ENCODE measurements at places on chromosomes 11 and 22.

- peak; percentile 37 for DNase-seq
Measured at GRCh38 chr22:23888615-23889401, 5.4 kb upstream of the MIF start.

DNA sequence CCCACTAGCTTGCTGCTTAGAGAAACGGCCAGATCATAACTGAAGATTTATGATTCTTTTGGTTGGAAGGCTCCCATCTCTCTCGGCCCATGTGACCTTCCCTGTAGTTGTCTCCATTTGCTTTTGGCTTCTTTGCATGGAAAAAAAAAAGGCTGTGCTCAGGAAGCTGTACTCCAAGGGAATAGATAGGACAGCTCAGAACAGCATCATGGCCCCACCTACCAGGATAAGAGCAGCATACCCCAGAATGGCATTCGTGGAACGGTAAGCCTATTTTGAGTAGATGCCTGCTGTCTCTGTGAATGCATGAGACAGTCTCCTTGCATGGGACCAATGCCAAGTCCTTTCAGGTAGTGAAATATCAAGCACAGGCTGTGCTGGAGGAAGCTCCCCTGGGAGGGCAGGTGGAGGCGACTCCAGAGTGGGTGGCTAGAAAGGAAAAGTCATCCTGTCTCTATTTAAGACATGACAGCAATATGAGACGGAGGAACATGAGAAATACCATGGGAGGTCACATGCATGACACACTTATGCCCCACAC lies 94.1 kb upstream of the AMOTL1 start:
- DNase-seq, result no peak

- DNase-seq, result no peak
Measured at GRCh38 chr22:30790366-30790765, 95.7 kb downstream of the OSBP2 start.

DNA sequence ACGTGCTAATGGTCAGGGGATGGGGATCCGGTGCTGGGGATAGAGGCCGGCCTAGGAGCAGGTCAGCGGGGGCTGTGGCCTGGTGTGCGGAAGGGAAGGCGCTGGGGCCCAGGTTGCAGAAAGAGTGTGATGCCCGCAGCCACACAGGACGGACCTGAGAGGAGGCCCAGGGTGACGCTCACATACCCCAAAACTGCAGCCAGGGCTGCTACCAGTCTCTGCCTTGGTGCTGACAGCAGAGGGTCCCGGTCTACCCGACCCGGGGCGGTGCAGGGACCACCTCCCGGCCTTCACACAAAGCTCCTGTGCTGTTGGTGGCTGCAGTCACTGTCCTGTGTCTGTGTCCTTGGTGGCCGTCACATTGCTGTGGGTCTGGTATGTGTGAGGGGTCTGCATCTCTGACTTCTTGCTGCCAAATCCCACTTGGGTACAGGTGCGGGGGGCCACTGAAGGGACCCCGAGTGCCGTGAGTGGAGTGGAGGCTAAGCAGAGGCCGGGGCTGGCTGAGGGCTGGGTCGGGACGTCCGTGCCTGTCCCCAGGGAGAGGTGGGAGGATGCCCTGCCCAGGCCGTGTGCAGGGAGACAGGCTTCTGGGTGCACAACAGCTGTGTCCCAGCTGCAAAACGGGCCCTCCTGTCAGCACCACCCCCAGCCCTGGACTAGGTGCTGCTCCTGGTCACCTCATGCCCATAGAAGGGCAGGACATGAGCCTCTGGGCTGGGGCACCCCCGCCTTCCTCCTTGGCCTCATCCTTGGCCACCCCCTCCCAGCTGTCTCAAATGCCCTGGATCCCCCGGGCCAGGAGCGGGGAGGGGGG lies 1.5 kb downstream of the LSP1 start:
- peak; percentile 56 for DNase-seq

DNA sequence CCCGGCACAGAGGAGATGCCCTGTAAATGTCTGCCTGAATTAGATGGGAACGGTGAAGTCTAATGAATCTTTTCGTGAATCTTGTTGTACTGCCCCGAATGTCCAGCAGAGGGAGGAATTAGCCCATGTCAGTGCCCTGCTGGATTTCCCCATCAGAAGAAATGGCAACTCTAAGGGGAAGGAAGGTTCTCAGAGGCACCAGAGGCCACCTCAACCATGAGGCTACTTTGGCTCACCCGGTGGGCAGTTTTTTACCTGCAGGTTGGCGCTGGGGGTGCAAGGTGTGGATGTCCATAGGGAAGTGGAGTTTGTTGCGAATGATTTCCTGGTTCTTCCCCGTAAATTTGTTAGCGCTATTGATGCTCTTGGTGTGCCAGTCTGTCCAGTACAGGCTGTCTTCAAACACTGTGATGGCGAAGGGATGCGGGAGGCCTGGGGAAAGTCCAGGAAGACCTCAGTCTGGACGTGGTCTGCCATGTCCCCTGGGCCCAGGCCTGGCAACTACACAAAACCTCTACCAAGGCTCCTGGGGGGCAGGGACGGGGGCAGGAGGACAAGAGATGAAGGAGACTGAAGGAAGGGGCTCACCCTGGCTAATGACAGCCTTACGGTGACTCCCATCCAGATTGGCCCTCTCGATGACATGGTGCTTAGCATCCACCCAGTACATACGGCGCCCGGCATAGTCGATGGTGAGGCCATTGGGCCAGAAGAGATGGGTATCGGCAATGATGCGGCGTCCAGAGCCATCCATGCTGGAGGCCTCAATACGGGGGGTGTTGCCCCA lies 28.5 kb downstream of the LRP4 start:
- no peak for DNase-seq

GRCh38 chr11:13666708-13667107 lies 1.8 kb upstream of the FAR1 start:
- no peak for DNase-seq

DNA sequence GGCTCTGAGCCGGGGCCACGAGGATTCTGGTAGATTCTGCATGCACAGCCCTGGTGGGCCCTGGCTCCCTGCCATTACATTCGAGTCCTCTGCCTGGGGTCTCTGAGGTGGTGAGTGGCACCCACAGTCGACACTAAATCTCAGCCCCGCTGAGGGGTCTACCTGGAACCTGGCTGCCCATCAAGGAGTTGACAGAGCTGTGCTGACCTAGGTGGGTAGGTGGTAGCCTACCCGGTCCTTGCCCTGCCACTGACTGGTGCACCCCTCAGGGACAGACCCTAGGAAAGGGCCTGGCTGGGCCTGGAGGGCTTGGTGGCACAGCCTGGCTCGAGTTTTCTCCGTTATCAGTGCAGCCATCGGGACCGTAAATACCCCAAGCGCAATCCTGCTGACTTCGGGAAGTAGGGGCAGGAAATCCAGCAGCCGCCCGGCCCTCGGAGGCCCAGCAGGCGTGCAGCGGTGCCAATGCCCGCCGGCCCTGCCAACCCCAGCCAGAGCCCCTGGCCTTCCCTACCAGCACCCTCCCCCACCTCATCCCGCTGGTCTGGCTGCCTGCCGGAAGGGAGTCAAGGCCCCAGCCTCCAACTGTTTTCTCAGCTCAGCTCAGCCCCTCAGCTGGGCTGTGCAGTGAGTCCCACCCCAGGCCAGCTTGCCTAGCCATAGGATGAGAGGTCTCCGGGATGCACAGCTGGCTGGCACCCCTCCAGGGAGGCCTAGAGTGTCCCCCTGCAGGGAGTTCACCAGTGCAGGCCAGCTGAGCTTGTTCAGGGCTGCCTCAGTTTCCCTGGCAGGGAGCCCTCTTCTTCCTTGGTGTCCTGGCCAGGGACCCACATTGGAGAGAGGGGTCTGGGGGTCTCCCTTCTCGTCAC lies 80.4 kb upstream of the KCNQ1OT1 start:
- peak; percentile 21 for DNase-seq

DNA sequence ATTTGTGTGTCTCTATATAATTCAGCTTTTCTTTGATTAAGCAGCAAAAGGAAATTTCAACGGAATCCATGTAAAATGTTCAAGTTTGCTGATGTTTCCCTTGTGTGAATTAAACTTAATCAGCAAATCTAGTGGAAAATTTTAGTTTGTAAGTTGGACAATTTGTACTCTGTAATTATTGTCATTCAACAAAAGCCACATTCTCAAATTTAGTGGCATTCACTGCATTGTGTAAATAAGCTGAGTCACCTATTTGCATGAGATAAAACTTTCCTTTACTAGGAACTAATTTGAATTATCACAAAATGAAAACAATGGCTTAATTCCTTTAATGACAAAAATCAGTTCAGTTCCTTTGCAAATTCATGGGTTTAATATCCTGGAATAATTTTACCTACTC lies 784.2 kb upstream of the CCDC179 start:
- DNase-seq, result no peak

GRCh38 chr11:104970756-104971155 lies 2.4 kb upstream of the CASP4 start:
- DNase-seq, result no peak

- DNase-seq, result no peak
Measured at GRCh38 chr11:79950741-79951140, 509.9 kb upstream of the TENM4 start.

- no peak for DNase-seq
Measured at GRCh38 chr11:112226831-112227401, 688 bp downstream of the PTS start.

- DNase-seq, result no peak
Measured at GRCh38 chr11:111736181-111736590, 30.0 kb downstream of the PPP2R1B start.

DNA sequence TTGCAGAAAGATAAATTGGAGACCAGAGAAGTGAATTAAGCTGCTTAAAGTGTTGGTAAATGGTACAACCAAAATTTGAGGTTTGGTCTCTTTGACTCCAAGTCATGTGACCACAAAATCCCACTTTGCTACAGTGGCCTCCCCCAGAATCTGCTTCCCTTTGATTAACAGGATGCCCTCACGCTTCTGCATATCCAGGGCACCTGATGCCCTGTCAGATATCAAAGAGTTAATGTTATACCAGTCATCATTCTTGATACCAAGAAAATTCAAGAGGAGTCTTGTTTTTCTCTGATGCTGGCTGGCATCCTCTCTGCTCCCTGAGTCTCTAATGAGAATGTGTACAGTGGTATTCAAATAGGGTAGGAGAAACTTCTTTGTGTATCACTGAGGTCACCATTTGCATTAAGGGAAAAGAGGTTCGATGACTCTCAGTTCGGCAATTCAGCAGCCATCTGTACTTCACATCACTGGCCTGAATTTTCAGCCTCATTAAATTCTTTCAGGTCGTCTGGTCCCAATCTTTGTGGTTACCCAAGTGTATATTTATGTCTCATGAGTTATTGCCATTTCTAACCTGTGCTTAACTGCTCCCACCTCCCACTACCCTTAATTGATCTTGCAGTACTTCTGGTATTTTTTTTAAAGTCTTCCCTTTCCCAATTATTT lies 73.9 kb downstream of the BDNF start:
- DNase-seq, result no peak
